ENCODE measurements at places on chromosomes 2 and 18.

DNA sequence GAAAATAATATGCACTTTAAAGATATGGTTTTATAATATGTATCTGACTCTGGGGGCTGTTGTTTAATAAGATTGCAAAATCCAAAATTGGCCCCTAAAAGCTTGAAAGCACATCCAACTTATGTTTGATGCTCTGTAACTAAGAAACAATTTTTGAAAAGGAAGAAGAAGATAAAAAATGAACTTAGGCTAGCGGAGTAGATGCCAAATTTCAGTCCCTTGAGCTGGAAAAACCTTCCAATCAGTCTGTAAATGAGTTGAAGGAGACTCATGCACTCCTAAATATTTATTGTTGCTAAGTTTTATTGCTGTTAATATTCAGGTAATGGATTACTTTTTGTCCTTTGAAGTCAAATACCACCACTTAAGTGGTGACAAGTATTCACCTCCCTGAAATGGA, 465.0 kb downstream of the ZEB2 start:
- no peak for DNase-seq

- DNase-seq, result no peak
Observed at GRCh38 chr2:104462731-104463130, 391.2 kb upstream of the POU3F3 start.

GRCh38 chr2:103880081-103880834, 973.7 kb upstream of the POU3F3 start:
- no peak for DNase-seq

DNA sequence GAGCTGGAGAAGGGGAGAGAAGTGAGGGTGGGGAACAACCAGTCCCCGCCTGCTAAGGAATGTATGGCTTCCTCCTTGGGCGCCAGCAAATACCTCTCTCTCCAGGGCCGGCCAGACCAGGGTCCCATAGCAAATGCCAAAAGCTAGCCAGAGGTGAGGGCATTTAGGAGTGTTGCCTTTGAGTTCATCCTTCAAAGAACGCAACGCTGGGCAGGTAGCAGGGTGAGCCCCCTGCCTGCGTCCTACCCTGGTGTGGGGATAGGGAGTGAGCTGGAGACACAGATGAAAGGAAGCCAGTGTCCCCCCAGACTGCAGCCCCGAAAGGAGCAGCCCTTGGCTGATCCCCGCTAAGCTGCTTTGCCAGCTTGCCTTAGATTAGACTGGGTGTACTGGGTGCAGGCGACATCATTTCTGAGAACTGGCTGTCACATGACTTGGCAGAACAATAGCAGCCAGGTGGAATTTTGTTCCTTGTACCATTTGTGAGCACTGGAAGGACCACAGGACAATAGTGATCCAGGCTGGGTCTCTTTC, 40.4 kb downstream of the KLHL29 start:
- DNase-seq, result no peak

DNA sequence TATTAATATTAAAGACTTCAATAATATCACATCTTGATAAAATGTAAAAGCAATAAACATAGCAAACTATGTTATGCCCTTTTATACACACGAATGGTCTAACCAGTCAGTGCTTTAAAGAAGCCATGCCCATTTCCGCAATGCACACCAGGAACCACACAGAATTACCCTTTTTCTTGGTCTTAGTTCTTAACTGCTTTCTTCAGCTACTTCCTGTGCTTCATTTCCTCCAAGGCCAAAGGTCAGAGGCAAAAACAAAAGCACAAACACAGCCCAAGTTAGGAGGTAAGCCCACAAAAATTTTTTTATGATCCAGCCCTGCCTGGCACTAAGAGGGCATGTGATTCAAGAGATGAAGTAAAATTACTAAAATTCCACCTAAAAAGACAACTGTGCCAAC, 267.2 kb downstream of the FBXO15 start:
- DNase-seq, result no peak

DNA sequence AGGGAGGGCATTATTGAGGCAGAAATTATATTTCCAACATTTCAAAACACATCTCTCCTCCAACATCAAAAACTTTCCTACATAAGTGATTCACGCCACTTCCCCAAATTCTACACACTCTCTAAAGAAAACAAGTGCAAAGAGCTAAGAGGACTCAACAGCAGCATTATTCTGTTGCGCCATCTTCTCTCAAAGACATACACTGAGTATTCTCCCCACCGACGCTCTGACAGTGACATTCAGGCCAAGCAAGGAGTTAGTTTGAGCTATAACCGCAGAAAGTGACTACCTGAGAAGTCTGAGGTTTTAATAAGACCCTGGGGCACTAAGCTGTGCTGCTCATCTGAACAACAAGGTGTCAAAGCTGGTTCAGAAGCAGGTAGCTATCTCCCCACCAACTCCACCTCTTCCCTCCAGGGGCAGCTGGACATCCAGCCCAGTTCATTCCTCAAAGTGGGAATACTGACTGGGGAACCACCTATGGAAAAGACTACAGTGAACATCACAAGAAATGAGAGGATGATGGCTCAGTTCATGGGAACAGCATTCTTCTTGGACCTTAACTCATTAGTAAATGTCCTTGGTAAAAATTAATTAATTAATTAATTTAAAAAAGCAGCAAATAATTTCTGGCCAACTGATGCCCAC, 309.5 kb upstream of the CCDC68 start:
- DNase-seq, result peak; percentile 4

GRCh38 chr18:69408522-69408921, 7.8 kb downstream of the DOK6 start:
- no peak for DNase-seq

GRCh38 chr2:24833821-24834732, 40.9 kb downstream of the CENPO start:
- no peak for DNase-seq
